ENCODE measurements at places on chromosomes 5 and 9.

DNA sequence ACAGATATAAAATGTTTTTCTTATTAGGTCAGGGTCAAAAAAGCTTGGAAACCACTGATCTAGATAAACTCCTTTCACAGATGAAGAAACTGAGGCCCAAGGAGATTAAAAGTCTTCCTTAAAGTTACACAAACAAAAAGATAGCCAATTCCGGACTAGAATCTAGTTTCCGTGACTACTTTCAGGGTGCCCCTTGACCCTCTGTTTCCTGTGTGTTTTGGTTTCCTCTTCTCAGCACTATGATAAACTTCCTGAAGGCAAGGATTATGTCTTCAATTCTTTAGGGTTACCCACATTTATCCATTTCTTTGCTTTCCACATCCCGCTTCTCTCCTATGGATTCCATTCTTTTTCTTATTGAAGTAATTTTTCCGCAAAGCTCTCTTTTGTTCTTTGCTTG lies 83.1 kb downstream of the ADAMTS12 start:
- DNase-seq, result no peak

DNA sequence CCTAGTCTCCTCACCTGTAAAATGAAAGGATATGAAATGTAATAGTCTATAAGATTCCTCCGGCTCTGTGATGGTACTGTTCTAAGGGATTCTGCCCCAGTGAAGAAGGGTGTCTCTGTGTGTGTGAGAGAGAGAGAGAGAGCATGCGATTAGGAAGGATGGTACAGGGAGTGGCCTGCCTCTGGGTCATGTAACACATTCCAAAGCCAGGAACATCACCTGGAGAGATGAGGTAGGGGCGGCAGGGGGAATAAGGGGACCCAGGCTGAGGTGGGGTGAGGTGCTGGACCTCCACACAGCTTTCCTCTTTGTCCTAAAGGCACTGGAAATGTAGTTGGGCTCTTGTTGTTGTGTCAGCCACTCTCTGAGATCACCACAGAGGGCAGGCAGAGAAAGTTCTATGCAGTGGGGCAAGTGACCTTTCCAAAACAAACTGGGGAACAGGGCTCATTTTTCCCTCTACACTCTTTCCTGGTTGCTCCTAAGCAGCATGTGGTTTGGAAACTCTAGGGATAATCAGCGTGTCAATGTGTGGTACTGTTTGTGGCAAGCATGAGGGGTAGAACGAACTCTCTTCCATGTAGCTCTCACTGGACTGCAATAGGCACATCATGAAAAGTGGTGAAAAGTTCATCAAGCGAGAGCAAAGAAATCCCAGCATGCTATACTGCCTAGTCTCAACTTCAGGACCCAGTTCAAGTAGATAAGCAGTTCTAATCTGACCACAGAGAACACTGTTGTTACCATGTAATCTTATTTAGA lies 65.0 kb downstream of the SEMA6A start:
- DNase-seq, result no peak

DNA sequence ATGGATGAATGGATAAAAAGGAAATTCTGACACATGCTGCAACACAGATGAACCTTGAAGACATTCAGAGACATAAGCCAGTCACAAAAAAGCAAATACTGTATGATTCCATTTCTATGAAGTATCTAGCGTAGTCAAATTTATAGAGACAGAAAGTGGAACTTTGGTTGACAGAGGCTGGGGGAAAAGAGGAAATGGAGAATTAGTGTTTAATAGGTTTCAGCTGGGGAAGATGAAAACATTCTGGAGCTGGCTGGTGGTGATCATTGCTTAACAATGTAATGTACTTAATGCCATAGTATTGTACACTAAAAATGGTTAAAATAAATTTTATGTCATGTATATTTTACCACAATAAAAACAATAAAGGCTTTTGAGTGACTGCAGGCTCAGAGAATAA lies 24.2 kb downstream of the PPIC start:
- no peak for DNase-seq

DNA sequence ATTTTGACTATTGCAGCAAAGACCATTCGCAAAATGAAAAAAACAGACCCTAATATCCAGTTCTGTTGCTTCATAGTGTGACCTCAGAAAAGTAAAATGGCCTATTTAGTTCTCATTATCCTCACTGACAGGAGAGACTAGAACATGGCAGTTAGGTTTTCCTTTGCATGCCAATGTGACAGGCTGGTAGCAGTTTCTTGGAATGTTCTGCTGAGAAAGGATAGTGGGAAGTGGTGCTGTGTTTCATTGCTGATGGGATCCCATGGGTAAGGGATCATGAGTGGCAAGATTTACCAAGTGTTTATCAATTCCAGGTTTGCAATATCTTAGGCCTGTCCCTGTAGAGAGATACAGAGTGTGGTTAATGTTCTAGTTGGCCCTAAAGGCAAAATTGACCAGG lies 88.5 kb downstream of the ACER2 start:
- DNase-seq, result no peak

DNA sequence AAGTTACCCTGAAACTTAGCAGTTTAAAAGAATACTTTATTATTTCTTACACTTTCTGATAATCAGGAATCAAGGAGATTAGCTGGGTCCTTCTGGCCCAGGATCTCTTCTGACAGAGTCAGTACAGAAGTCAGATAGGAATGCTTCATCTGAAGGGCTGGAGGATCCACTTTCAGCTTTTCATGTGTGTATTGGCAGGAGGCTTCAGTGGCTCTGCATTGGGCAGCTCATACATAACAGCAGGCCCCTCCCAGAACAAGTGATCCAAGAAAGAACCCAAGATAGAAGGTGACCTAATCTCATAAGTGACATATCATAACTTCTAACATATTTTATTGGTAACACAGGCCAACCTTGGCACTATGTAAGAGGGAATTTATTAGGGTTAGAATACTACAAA lies 258.4 kb downstream of the HCN1 start:
- no peak for DNase-seq

- DNase-seq, result no peak
These were observed 7.2 kb upstream of the LHFPL2 start for GRCh38 chr5:78655746-78656290.

GRCh38 chr5:127572930-127573329 lies 55.5 kb downstream of the PRRC1 start:
- DNase-seq, result no peak

GRCh38 chr5:77627869-77628674 lies 10.4 kb downstream of the OTP start:
- DNase-seq, result no peak

GRCh38 chr9:130579738-130580463 lies 524 bp downstream of the FUBP3 start:
- DNase-seq, result peak; percentile 30

DNA sequence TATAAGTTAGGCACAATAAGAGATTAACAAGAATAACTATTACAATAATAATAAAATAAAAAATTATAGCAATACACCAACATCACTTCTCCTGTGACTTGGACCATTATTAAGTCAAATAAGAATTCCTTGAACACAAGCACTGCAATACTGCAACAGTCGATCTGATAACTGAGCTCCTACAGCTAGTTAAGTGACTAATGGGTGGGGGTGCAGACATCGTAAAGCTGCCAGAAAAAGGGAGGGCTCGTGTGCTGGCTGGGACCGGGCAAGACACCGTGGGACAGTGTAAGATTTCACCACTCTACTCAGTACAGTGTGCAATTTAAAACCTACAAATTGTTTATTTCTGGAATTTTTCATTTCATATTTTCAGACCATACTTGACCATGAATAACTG lies 78.8 kb downstream of the SNX24 start:
- no peak for DNase-seq

DNA sequence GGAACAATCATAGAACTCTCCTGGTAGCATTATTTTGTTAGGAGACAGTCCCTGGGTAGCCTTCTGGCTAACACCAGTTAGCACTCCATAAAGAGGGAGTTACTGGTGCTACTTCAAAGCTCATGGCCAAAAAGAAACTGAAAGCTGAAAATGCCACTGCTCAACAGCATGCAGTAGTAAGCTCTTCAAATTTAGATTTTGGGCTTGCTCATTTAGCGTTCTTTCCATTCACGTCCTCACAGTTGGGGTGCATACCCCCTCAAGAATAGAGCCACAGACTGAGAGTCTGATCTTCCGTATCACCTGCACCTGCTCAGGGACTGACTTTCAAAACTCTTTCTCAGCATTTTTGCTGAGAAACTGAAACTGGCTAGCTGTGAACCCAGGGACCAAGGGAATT lies 24.7 kb downstream of the NTRK2 start:
- DNase-seq, result no peak
